NCI-H2081 (cell line): ENCODE measurements at places on chromosomes 16 and 17.

DNA sequence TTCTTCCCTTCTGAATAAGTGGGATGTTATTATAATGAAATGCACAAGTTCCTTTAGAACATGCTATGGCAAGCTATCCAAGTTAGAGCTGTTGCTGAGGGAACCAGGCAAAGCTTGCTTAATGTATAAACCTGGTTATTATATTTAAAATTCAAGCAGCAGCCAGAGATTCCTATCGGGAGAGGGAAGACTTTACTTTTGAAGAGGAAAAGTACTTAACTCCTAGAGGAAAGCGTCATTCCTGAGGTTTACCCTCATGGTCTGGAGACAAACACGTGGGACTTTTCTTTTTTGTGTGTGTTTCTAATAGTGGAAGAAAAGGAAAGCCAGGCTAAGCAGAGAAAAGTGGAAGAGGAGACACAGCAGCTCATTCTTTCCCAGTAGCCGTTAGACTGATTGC, 39.9 kb upstream of the MYH10 start:
- DNase-seq = no peak

- peak; percentile 87 for DNase-seq
These were observed 376.3 kb downstream of the CNTNAP4 start for GRCh38 chr16:76653390-76654026.

GRCh38 chr16:8950580-8951077, 13.1 kb downstream of the USP7 start:
- no peak for DNase-seq

- no peak for DNase-seq
These were observed 4.0 kb upstream of the ZNF768 start for GRCh38 chr16:30530163-30531037.

GRCh38 chr17:68570526-68570925, 30.6 kb downstream of the FAM20A start:
- DNase-seq = no peak

GRCh38 chr16:88453611-88454522, 787 bp downstream of the ZFPM1 start:
- DNase-seq = no peak

- peak; percentile 22 for DNase-seq
These were observed 155.3 kb downstream of the AIPL1 start for GRCh38 chr17:6279659-6280058.

- DNase-seq = no peak
These were observed 62.5 kb downstream of the C16orf95 start for GRCh38 chr16:87254734-87255133.

- DNase-seq = no peak
These were observed 12.1 kb downstream of the CMTM3 start for GRCh38 chr16:66616592-66616991.
